ENCODE measurements at places on chromosomes 2 and 18.
A peak's percentile ranks its signal among the peaks of the same experiment; 100 is the strongest.

GRCh38 chr2:107727318-107727717 lies 99.4 kb upstream of the RGPD4 start:
- DNase-seq: no peak

DNA sequence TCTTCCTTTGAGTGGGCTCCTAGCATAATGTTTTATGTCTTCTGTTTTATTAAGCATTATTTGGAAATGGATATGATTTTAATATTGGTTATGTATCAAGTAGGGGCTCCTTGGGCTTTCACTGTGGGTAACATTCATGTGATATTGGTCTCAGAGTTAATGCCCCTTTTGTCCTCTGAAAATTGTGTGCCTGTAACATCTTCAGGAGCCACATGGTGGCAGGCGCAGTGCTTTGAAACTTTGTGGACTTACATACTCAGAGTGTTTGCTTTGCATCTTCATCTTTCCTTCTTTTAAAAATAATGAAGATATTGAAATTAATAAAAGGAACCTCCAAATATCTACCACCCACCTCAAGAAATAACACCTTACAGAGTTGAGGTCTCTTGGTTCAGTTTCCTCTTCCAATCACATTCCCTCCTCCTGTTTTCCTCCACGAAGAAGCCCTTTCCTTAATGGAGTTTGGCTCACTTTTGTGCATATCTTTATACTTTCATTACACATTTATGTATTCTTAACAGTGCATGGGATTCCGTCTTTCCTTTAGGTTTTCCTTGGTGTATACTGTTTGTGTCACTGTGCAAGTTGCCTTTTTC lies 73.5 kb downstream of the LIMS1 start:
- DNase-seq: peak; percentile 28

GRCh38 chr18:10457128-10457527 lies 2.7 kb downstream of the APCDD1 start:
- no peak for DNase-seq

GRCh38 chr2:36355890-36356297 lies 316 bp downstream of the CRIM1 start:
- DNase-seq: no peak

DNA sequence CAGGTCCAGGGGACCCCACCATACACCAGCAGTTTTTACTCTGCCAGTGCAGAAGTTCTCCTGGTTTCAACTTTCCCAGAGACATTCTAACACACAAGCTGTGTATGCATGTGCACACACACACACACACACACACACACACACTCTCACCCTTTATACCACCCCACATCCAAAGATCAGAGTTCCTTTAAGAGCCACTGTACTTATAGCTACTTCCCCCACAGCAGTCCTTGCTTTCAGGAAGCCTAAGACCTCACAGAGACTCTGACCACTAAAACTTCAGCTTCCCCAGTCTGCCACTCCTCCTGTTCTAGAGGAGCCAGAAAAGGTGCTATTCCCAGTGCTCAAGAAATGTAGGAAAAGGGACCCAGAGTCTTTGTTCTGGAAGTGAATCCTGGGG lies 107.8 kb downstream of the ZNF521 start:
- DNase-seq: no peak

DNA sequence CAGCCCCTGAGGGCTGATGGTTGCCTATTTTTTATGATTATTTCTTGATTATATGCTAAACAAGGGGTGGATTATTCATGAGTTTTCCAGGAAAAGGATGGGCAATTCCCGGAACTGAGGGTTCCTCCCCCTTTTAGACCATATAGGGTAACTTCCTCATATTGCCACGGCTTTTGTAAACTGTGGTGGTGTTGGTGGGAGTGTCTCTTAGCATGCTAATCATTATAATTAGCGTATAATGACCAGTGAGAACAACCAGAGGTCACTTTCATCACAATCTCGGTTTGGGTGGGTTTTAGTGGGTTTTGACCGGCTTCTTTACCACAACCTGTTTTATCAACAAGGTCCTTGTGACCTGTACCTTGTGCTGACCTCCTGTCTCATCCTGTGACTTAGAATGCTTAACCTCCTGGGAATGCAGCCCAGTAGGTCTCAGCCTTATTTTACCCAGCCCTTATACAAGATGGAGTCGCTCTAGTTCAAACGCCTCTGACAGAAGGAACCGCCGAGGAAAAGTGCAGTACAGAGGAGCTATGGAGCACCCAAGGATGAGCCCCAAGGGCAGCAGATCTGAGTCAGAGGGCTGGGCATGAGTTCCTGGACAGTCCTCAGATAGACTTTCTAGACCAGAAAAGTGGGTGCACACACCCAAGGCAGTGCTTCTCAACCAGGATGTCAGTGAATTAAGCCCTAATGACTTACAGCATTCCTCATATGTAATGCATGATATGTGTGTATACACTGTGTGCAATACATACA lies 37.1 kb upstream of the ASAP2 start:
- DNase-seq: no peak

DNA sequence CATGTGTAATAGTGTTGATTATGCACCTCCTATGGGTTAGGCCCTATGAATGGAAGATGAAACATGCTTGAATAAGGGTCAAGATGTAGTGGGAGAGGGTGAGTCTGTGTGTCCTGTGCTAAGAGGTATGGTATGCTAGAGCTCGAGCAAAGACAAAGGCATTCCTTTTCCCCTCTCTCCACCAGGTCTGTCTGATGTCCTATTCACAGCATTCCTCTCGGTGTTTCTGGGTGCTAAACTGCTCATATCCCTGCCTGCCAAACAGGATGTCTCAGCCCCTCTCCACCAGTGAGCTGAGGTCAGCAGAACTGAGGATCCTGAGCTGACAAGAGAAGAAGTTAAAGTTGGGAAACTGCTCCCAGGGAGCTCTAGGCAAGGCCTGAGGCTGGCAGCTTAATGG lies 344.9 kb downstream of the TSN start:
- no peak for DNase-seq

- DNase-seq: no peak
These were observed 270.5 kb upstream of the MEIS1 start for GRCh38 chr2:66164470-66164869.

DNA sequence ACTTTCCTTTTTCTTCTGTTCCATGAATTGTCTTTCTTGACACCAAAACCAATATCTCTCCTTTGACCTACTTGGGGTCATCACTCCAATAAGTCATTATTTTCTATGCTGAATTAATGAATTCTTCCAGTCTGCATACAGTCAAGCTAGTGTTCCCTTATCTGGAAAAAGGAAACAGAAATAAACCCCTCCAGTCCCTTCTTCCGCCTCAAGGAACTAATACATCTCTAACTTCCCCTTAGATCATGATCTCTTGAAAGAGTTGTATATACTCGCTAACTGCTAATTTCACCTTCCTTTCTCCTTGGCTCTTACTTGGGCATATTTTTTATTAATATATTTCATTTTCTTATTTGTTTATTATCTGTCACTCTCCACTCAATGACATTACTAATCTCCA lies 7.3 kb upstream of the ARHGAP15 start:
- DNase-seq: no peak

GRCh38 chr18:42901161-42901560 lies 214.3 kb downstream of the RIT2 start:
- DNase-seq: no peak

DNA sequence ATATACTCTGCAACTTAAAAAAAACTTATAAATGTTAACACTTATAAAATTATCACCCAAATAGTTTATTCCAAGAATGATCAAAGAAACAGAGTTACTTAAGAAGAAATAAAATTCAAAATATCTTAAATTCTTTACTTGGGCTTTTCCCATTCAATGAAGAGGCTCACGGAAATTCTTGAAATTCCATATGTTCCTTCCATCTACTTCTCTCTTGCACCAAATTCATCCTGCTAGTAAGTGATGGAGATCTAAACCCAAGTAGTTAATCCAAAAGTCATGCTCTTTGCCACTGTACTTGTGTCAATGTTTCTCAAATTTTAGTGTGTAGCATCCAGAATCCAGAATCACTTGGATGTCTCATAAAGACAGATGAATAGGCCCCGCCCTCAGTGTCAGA lies 465.9 kb downstream of the TXNL1 start:
- no peak for DNase-seq

Measured in G401 (cell line).